ENCODE measurements at places on chromosomes 3 and 15.

- DNase-seq: no peak
These were observed 29.3 kb downstream of the PDIA5 start for GRCh38 chr3:123096126-123096525.

DNA sequence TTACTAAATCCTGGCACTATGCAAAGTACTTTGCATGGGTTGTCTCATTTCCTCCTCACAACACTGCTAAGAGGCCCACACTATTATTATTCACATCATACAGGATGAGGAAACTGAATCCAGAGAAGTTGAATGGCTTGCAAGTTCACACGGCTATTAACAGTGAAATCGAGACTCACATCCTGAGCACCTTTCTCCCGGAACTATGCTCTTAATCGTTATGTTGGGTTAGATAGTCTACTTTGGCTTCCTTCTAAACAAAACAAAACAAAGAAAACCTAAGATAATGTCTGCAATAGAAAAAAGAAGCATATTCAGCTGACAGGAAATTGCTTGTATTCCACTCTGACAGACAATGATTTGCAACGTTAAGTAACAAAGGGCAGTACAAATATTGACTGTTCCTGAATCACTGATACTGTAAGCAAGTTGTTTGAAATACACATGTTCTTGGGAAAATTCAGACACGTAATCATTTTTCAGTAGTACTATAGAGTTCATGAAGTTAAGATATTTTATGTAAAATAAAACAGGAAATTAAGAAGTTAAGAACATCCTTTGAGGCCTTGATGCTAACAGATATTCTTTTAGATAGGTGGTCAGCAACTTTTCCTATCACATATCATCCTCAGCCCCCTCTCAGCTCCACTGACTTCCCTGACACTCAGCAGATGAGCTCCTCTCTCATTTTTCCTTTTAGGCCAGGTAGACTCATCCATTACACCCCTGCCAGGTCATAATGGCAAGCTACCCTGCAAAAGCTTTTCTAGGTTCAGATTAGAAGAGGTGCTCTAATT, 40.7 kb downstream of the C2CD4B start:
- DNase-seq: no peak

- no peak for DNase-seq
These were observed 15.0 kb upstream of the ZBED2 start for GRCh38 chr3:111610189-111610588.

- DNase-seq: no peak
These were observed 103.7 kb downstream of the MYH15 start for GRCh38 chr3:108406661-108407206.

DNA sequence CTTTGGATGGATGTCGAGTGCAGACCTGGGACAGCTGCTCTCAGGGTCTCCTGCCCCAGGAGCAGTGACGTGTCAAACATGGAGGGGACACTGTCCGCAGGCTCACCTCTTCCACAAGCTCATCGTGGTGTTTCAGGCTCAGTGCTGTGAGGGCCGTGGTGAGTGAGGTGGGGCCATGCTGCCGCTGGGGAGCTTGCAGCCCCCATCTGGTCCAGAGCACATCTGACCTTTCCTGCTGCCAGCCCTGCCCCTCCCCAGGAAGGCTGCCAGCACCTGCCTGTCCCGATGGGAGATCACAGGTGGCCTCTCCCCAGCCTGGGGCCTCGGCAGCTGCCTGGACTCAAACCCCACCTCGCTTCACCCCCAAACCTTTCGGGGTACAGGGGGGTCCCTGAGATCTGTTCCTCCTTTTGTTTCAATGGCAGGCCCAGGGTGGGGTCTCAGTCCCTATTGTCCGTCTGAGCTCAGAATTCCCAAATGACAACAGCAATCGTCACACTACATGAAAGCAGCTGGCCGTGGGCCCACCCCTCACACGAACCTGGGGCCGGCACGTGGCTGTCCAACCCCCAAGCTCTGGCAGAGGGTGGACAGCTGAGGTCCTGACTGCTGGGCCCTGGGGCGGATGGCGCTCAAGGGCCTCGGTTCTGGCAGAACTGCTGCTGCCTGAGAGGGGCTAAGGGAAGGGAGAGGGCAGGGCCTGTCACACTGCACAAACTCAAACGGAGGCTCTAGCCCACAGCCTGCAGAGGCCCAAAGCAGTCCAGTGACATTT, 65.0 kb upstream of the RPL32 start:
- DNase-seq: no peak

GRCh38 chr3:156236556-156237260, 116.3 kb downstream of the KCNAB1 start:
- no peak for DNase-seq

DNA sequence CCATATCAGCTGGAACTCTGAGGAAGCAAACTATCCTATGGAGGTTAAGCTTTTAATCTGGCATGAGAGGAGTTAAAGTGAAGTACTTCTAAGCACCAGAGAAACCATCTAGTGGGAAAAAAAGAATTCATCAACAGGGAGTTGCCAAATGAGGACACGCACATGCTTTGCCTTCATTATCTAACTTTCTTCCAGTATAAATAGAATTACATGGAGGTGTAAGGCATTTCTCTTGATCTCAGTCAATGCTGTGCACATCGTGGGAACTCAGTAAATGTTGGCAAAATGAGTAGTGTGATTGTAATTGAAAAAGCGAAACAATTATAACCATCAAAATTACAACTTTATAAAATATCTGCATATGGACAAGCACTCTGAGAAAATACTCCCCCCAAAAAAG, 8.0 kb upstream of the GSK3B start:
- no peak for DNase-seq

DNA sequence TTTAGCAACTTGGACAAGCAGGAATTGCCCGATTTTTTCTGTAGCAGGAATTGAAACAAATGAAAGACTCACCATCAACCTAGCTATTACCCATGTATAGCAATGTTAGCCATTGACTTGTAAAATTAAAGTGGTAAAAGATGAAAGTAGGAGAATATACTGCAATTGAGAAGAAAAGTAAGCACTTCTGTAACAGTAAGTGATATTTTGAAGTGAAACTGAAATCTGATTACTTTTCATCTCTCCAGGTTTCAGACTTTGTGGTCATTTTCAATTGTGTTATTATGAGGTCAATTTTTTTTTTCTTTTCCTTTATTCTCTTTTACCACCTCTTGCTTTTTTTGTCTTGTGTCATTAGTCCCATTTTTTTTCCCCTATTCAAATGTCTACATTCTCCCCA, 1078.2 kb downstream of the ZPLD1 start:
- DNase-seq: no peak

GRCh38 chr3:48440590-48440958, 517 bp downstream of the TMA7 start:
- DNase-seq: no peak

DNA sequence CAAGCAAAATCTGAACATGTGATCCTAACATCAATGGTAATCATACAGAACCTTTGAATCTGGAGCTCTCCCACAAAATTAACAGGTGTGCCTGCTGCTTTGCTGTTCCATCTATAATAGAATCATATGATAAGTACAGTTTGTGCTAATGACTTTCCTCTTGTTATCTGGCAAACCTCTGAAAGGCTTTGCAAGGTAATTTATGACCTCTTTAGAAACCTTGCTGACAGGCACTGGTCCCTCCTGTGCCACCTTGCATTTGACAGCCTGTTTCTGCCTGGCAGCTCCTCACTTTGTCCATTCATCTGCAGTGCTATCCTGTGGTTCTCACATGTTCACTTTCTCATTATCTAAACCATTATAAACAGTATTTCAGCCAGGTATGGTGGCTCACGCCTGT, 10.2 kb upstream of the HTR3C start:
- DNase-seq: no peak

DNA sequence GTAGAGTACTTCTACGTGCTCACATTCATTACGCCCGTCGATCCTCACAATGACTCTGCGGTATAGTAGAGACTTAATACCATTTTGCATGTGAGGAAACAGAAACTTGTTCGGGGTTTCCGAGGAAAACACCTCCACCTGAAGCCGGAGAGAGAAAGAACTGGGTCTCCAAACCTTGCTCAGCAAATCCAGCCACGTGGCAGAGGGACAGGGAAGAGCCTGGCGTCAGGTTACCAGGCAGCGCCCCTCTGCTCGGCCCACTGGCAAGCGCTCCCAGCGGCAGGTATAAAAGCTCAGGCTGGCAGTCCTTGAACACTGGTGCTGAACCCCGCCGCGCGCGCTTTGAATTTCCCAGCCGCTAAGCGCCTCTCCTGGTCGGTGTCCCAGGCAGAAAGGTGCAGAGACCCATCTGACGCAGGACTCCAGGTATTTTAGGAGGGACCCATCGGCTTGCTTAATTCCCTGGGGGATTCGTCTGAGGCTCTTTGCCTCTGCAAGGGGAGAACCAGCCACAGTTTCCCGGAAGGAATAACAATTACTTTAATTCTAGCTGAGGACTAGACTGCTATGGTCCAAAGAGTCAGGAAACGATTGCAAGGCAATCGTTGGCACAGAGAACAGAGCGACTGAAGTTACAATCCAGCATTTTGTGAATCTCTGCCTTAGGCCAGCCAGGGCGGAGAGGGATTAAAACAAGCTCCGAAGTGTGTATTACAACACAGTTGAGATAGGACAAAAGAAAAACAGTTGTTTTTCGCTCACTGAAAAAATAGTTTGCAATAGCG, at the start of gene C2CD4A:
TSS of gene C2CD4A (plus strand) at position 315 of the 785 bp plus-strand sequence. CDS start 637 bp downstream, outside the sequence.
- peak; percentile 21 for DNase-seq

DNA sequence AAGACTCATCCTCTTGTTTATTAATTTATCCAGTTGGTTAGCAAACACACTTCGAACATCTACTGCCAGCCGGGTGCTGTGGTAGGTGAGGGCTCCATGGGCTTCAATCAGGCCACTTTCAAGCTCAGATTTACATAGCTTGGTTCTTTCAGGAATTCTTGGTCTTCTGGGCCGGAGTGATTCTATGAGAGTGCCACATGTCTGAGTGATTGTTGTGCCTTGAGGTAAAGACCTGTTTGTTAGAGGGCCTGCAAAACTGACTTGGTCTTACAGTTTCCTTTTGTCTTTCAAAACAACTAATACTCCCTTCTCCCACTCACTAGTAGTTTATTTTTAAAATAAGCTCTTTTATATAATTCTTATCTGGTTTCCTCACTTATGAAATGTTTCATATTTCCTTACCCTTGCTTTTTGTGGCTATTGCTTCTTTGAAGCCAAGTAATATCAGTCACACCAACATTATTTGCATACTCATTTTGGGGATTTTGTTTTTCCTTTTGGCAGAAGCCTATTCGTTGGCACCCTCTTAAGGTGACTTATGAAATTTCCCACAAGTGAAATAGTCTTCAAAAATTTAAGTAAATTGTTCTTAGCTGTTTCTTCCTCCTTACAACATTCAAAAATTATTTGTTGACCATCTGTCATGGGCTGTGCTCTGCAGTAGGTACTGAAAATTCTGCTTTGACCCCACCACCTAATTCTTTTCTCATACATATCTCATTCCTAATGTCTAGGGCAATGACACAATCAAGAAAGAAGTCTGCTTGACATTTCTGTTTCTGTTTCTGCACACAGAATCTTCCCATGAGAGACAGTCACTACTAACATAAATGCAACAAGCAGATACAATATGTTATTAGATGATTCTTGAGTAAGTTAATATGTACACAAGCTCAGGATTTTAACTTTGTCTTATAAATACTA, 120.2 kb downstream of the LRRC28 start:
- DNase-seq: no peak
